NCI-H446 treated with DMSO at 0.1 percent for 48 hours (cell line): ENCODE measurements at places on chromosomes 2 and 18.

- peak; percentile 19 for DNase-seq
These were observed 255.5 kb downstream of the RNF152 start for GRCh38 chr18:61637319-61637718.

- no peak for DNase-seq
These were observed 384.4 kb downstream of the TSN start for GRCh38 chr2:122139739-122140420.

DNA sequence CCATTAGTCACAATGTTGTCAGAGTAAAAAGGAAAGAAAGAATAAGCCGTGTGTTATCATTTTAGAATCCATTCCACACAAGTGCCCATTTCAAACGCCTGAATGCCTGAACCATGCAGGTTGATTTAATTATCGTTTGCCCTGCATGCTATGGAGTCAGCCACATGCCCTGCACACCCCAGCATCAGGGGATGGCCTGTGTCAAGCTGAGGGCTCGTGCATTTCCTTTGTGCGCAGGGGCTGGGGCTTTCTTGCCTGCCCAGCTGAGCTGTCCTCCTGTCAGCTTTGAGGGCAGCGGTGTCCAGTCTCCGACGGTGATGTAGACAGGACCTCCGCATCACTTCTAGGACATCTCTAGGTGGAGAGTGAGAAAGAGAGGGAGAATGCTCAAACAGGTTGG is 200.4 kb downstream of the TSN start:
- DNase-seq, result no peak

GRCh38 chr2:113167115-113167932 is 6.4 kb upstream of the PSD4 start:
- no peak for DNase-seq

DNA sequence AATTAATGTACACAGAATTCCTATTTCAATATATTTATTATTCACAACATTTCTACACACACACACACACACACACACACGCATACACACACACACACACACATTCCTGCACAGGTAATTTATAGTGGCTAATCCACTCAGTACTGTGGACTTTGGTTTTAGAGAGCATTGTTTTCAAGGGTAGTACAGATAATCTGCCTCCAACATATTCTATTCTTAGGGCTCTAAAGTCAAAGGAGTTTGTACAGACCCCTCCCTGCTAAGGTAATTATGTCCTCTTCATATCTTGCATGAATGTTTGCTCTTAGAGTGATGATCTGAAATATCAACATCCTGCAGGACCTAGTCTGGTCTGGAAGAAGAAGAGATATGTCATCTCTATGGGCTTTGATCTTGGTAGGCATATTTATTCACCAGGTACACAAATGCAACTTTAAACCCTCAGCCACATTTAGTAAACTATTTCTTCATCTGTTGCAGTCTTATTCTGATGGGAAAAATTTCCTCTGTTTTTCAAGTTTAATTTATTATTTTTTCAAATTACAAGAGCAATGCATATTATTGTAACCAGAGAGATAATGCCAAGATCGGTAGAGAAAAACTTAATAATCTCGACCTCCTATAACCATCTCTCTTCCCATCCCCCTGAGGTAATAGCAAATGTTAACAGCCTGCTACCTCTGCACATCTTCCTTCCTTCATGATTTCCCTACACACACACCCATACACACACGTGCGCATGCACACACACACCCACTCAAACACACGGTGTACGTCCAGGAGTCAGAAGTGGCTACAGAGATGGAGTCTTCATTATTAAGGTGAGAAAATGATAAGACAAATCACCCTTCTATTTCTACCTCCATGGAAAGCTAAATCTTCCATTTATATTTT is 18.3 kb upstream of the POLE4 start:
- no peak for DNase-seq

GRCh38 chr2:29650631-29651097 is 270.7 kb downstream of the ALK start:
- DNase-seq, result no peak

DNA sequence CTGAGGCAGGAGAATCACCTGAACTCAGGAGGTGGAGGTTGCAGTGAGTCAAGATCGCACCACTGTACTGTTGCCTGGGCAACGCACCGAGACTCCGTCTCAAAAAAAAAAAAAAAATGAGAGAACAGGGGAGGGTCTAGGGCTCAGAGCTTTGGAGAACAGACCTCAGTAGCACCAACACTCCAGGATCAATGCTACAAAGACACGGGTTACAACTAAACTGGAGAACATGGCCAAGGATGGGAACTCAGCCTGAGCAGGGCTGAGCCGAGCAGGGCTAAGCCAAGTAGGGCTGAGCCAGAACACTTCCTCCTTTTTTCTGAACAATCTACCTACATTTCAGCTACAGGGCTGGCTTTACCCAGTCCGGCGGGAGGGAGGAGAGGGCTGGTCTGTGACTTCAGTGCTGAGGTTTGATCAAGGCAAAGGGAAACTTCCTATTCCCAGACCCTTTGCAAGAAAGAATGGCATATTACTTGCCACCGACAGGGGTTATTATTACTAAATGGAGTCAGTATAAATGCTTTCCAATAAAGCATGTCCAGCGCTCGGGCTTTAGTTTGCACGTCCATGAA is 2.9 kb upstream of the CASP8 start:
- no peak for DNase-seq

DNA sequence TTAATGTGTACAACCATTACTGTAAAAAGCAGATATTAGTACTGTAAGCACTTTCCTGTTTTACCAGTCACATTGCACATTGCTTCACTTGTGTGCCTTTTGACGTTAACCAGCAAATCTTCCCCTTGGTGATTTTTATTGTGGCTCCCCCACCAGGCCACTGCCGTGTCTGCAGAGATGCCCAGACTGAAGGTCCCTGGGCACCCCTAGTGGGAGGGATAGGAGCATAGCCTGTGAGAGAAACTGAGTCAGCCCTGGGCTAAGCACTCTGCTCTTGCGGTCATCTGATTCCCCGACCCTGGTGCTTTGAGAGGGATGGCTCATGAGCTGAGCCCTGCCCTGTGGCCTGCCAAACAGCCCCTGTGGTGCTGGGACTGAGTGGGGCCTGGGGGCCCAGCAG is 73.4 kb downstream of the INPP4A start:
- no peak for DNase-seq

DNA sequence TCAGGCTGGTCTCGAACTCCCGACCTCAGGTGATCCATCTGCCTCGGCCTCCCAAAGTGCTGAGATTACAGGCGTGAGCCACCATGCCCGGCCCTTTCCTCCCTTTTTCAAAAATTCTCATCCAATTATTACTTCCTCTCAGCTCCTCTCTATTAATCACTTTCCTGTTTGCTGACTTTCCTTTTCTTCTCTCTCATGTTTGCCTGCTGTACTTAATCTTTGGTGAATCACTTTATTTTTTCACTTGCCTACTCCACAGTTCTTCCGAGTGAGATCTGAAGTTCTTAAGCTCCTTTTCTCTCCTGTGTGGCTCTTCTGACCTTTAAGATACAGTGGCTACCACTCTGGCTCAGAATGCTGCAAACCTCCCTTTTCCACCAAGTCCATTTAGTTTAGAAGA is 126.3 kb upstream of the SERTAD2 start:
- DNase-seq, result no peak

DNA sequence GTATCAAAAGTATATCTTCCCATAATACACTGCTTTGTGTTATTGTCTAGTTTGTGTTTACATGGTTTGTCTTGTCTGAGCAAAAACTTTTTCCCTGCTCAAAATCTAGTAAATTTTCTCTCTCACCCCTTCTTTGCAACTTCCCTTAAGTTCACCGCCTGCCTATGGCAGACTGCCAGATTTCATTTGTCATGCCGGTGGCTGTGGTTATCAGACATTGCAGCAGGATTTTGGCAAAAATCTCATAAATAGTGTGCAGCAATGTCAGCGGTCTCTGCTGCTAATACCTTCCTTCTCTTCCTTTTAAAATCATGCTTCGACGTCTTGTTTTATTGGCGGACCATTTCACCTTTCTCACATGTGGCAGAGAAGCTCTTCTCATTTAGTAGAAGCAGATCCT is 45.6 kb upstream of the TMEM178A start:
- no peak for DNase-seq

- peak; percentile 67 for DNase-seq
These were observed 25.3 kb upstream of the NOTO start for GRCh38 chr2:73176881-73177644.

DNA sequence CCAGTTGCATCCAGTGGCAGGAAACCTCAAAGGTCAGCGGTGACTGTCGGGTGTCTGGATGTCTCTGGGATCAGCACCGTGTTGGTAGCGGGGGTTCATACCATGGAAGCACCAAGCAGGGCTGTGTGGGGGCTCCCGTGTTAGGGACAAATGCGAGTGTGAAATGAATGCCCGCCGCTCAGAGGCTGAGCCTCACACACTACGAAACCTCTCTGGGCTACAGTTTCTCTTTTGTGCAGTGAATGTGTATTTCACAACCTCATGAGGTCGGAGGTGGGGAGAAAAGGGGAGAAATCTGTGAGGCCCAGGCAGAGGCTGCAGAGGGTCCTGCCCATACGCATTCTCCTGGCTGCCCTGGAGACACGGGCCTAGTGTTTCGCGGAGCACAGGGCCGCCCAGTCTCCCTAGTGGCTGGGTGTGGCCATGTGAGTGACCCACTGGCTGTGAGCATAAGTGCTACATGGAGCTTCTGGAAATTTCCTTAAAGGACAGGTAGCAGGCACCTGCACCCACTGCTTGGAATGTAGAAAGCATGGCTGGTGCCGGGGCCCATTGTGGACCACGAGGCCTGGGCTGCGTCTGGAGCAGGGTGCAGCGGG is 138.0 kb upstream of the GLI2 start:
- DNase-seq, result no peak

DNA sequence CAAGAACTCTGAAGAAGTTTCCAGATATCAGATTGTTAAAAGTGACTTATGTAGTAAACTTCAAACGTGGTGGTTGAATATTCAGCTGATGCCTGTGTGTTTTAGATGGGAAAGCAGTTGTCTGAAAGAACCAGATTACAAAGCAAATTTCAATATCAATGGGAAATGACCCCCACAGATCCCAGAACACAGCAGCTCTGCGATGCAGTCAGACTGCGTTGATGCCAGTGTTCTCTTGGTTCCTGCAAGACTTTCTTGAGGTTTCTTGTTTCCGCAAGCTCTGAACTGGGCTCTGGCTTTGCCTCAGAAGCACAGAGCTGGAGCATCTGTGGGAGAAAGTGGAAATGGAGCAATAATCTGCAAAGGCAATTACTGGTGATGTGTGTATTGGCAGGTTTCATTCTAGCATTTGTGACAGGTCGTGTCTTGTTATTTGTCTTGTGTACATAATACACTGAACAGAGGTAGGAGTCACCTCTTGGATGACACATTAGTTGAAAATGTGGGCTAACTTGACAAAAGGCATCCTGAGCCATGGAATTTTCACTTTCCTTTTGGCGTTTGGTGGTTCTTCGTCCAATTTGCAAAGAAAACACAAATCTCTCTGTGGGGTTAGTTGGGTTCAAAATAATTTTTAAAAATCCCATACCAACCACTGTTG is 10.8 kb upstream of the LYPD6B start:
- no peak for DNase-seq

DNA sequence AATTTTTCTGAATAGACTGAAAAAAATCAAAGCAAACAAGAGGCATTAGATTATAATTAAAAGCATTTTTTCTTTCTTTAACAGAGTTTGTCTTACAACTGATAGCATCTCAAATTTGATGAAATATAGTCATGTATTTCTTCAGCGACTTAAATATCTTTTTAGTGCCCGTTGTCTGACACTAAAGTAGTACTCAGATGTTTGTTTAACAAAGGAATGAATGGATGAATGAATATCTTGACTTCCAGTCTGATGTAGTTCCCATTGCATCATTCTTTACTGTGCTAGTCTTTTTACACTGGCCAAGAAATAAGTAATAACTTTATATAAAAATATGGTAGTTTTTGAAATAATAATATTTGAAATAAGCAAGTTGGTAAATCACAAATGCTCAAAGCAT is 111.1 kb downstream of the TTC27 start:
- DNase-seq, result no peak

GRCh38 chr2:236250286-236250685 is 13.9 kb downstream of the ASB18 start:
- DNase-seq, result no peak

DNA sequence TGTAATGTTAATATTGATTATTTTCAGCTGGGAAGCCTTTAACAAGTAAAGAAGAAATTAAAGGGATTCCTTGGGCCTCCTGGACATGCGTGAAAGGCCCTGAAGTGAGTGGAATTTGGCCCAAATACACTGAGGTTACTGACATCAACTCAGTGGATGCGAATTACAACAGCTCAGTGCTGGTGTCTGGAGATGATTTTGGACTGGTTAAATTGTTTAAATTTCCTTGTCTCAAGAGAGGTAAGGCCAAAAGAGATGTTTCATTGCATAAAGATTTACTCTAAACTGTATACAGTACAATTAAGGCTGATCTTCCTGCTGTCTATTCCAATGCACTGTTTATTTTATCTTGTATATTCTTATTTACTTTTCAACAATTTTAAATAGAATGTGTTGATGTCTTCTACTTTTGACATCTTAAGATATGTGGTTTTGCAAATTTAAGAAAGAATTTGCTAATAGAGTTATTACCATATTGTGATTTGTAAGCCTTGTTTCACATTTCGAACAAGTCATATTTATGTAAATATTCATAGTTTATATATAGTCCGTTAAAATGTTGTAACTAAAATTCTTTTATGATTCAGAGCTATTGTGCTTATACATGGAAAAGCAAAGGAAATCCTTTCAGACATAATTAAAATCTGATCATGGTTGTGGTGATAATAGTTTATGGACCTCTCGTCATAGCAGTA is 130.3 kb downstream of the EML6 start:
- no peak for DNase-seq

DNA sequence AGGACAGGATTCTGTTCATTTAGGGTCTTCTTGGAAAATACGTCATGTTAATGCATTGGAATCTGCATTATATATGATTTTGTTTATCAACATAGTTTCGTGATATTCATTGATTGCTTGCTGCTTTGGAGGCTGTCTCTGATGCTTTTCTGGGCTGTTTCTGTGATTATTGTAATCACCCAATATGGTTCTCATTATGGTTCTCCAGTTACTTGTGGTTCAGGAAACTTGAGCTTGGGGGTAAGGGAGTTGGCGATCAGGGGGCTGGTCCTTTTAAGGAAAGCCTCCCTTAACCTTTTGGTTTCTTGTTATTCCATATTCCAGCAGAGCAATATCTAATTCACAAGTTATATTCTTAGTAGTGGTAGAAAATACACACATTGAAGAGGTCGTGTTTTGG is 17.4 kb upstream of the STON1 start:
- DNase-seq, result no peak

DNA sequence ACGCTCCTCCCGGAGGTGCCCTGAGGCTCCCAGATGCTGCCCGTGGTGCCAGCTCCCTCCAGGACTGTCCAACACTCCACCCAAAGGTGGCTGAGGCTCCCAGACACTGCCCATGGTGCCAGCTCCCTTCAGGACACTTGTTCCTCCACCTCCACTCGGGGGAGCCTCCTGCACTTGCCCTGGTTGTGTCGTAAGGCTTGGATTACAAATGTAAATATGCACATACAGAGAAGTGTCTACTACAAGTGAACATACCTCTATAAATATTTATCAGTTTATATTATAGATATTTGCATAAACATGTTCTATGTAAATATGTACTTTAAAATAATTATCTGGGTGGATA is 143.3 kb downstream of the PXDN start:
- no peak for DNase-seq
